ENCODE measurements at places on chromosomes 12 and 14.

- no peak for DNase-seq
These were observed 69.8 kb upstream of the PYGL start for GRCh38 chr14:51014086-51014485.

DNA sequence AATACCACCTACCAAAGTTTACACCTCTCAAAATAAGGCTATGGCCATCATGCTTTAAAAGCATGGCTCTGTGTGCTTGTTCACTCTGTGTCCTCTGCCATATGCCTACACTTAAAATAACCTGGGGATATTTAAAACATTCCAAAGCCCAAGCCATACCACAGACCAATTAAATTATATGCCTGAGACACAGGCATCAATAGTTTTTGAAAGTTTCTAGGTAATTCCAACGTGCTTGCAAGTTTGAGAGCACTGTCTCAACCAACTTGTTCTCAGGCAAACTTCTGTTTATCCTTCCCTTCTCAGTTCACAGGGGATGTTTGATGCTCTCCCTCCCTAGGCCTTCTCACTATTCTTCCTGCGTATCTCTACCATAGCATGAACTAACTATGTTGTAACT is 3.4 kb upstream of the FRMD6 start:
- no peak for DNase-seq

- DNase-seq = no peak
These were observed 50.4 kb upstream of the RIC8B start for GRCh38 chr12:106724116-106724515.

- no peak for DNase-seq
These were observed 82.2 kb downstream of the DAD1 start for GRCh38 chr14:22506778-22507351.

GRCh38 chr14:70257526-70257925 is 68.8 kb upstream of the SLC8A3 start:
- peak; percentile 63 for DNase-seq

GRCh38 chr14:72444701-72445100 is 449.2 kb downstream of the DPF3 start:
- DNase-seq = no peak

- no peak for DNase-seq
These were observed 52.4 kb downstream of the VCPKMT start for GRCh38 chr14:50063876-50064420.

GRCh38 chr12:94205822-94206221 is 57.4 kb downstream of the PLXNC1 start:
- no peak for DNase-seq

DNA sequence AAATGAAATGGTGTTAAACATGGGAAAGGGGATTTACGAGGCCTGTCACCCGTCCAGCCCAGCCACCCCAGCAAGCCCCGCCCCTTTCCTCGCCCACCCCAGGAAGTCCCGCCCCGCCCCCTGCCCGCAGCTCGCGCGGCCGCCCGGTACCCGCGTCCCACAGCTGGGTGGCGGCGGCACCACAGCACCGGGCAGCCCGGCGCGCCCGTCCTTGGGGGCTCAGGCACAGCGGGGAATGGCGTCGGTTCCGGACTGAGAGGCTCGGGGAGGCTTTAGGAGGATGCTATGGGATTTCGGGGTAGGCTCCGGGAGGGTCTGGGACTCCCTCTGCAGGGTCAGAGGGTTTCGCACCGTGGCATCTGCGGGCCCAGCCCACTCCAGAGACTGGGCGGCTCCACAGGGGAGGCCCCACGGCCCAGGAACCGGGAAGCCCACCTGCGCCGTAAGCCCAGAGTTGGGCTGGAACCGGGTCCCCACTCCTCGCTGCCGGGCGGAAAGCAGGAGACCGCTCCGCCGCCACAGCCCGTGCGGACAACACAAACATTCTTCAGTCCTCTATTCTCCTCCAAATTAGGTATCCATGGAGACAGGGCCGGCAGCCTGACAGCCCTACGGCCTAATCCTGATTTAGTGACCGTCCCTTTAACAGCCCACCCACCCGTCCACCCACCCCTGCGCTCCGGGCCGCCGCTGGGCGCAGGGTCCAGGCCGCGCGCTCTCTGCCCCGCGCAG is 1.4 kb downstream of the FIGNL2 start:
- peak; percentile 81 for DNase-seq

Measured in mesendoderm (in vitro differentiated cells).